ENCODE measurements at places on chromosomes 1 and 21. TPM values are rescaled to one million over a fixed set of nuclear protein-coding genes. Genes with fewer than 3 reads are reported as not detected.

Gene PLEKHN1
- not detected for total RNA-seq

- H3K27me3 ChIP-seq, result peaks cover 50% of the 10 kb centered on the region
- peak; percentile 80 for DNase-seq
- H3K27ac ChIP-seq, result no peak overlapping the region
- no peaks in the 10 kb centered on the region for H3K36me3 ChIP-seq
- H3K4me3 ChIP-seq, result no peak overlapping the region
- H3K4me1 ChIP-seq, result peaks cover 28% of the 10 kb centered on the region
These were observed 31.1 kb upstream of the ZBTB40 start for GRCh38 chr1:22420455-22421053.

Gene HSD3B1
- not detected for total RNA-seq

- H3K4me1 ChIP-seq, result peaks cover 5% of the 10 kb centered on the region
- no peak overlapping the region for H3K4me3 ChIP-seq
- H3K27ac ChIP-seq, result peak overlapping the region; percentile 68
These were observed 112.3 kb upstream of the NFIA start for GRCh38 chr1:60969971-60970509.

- no peak overlapping the region for H3K27ac ChIP-seq
- no peaks in the 10 kb centered on the region for H3K4me1 ChIP-seq
- no peak overlapping the region for H3K4me3 ChIP-seq
These were observed 561.4 kb downstream of the MATN1 start for GRCh38 chr1:30161953-30162352.

DNA sequence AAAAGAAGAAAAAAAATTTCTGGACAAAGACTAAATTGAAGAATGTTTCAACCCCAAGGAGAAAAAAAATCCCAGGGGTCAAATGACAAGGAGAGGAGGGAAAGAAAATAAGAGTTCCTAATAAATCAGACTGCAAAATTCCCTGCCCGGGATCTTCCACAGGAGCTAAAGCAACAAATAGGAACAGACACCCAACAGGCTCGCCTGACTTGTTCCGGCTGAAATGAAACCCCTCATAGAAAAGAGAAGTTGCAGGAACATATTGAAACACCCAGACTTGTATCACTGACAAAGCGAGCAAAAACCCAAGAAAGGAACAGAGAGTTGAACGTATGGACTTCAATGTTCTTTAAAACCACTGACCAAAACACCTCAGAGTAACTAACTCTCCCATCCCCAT, 123.0 kb downstream of the TIAM1 start:
- no peak overlapping the region for H3K4me3 ChIP-seq
- H3K4me1 ChIP-seq, result peaks cover 9% of the 10 kb centered on the region
- peak overlapping the region; percentile 54 for H3K27ac ChIP-seq
- no peaks in the 10 kb centered on the region for H3K36me3 ChIP-seq
- DNase-seq, result no peak

- peaks cover 26% of the 10 kb centered on the region for H3K36me3 ChIP-seq
- peaks cover 34% of the 10 kb centered on the region for H3K4me1 ChIP-seq
- peak overlapping the region; percentile 94 for H3K4me3 ChIP-seq
- no peaks in the 10 kb centered on the region for H3K27me3 ChIP-seq
- no peak for DNase-seq
- peak overlapping the region; percentile 99 for H3K27ac ChIP-seq
These were observed 2.1 kb downstream of the LEPR start for GRCh38 chr1:65422241-65423203.

Gene POMGNT1
- 142 TPM for total RNA-seq

Gene CFHR3
- total RNA-seq, result not detected

Gene KDM5B
- 11.9 TPM for total RNA-seq

Gene CNIH3
- 1.1 TPM for total RNA-seq

Gene PPFIA4
- total RNA-seq, result 24.8 TPM

DNA sequence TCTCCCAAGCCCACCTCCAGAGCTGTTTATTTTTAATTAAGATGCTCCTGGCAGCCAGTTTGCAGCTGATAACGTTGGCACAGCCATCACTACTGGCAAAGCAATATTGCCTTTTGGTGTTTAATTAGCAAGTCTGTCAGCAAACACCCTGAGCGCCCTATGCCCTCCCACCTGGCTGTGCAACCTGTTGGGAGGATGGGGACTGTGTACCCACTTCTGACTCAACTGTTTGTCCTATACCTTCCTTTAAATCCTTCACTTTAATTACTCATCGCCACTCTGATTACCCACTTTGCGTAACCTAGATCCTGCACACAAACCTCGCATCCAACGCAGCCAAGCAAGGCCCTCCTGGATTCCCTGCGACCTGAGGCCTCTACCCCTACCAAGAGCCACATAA, 67.1 kb downstream of the BCAR3 start:
- H3K4me1 ChIP-seq, result peaks cover 91% of the 10 kb centered on the region

DNA sequence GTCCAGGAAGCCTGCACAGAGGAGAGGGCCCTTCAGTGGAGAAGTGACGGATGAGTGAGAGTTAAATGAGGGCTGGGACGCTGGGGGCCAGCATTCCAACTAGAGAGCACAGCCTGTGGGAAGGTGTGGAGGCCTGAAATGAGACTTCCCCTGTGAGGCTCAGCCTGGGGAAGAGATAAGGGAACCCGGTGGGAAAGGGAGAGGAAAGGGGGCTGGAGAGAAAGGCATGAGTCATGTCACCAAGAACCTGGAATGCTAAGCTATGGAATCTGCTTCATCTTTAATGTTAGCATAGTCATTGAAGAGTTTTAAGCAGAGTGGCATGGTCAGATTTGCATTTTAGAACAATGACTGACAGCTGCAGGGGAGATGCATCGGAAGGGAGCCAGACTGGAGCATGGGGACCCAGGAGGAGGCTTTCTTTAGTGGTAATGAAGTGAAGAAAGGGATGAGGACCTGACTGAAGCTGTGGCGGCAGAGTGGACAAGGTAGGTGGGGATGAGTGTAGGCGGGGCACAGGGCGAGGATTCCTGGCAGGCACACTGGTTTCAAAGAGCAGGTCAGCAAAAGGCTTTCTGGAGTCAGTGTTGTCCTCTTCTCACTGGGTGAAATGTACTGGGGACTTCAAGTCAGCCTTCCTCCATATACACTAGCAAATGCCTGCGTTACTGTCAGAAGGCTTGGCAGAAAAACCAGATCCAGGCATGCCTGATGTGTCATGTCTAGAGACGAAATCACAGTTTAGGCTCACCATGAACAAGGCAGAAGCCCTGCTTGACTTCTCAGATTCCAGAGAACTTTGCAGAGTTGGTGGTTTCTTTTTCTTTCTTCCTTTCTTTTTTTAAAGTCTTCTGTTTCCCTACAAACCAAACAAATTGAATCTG, 8.0 kb downstream of the RGL1 start:
- H3K4me1 ChIP-seq, result peaks cover 93% of the 10 kb centered on the region
- no peaks in the 10 kb centered on the region for H3K36me3 ChIP-seq
- DNase-seq, result no peak
- peak overlapping the region; percentile 44 for H3K27ac ChIP-seq
- no peaks in the 10 kb centered on the region for H3K27me3 ChIP-seq
- H3K4me3 ChIP-seq, result peak overlapping the region; percentile 3

DNA sequence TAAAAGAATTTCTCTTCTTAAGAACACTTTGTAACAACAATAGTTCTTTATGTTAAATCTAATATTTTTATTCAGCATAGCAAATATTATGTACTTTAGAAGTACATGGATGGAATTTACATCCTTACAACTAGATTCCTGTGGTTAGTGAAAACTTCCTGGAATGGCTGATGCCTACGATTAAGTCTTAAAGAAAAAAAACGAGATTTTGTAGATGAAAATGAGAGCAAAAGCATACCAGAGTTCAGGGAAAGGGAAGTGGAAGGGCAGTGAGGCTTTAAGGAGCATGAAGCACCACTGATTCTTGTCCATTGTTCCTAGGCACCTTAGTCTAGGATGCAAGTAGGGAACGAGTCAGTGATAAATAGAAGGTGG, 26.7 kb downstream of the CFH start:
- H3K4me3 ChIP-seq, result no peak overlapping the region
- no peaks in the 10 kb centered on the region for H3K27me3 ChIP-seq
- no peak for DNase-seq

DNA sequence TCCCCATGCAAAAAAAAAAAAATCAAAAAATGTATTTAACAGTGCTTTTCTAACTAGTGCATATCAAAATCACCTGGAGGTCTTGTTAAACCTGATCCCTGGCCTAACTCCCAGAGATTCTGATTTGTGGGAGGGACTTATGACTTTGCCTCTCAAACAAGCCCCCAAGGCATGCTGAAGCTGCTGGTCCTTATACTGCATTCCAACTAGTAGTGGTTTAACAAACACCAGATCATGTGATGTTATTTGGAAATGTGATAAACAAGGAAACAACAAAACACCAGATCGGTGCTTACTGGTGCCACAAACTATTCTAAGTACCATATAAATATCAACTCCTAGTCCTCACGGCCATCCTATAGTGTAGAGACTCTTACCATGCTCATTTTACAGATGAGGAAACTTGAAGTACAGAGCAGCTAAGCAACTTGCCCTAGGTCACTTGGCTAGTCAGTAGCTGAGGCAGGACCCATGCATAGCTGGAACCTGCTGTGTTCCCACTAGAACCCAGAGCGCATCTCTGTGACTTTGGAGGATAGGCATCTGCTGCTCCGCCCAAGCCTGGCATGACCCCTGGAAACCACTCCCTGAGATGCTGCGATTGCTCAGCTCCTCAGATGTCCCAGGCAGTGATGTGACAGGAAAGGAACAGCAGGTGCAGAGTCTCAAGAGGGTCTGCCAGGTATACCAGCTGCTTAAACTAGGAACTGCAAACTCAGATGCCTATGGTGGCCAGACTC, 38.1 kb downstream of the SOX13 start:
- no peak overlapping the region for H3K4me3 ChIP-seq
- no peak for DNase-seq
- H3K27me3 ChIP-seq, result no peaks in the 10 kb centered on the region
- no peak overlapping the region for H3K27ac ChIP-seq

Gene C1orf216
- 9.8 TPM for total RNA-seq

DNA sequence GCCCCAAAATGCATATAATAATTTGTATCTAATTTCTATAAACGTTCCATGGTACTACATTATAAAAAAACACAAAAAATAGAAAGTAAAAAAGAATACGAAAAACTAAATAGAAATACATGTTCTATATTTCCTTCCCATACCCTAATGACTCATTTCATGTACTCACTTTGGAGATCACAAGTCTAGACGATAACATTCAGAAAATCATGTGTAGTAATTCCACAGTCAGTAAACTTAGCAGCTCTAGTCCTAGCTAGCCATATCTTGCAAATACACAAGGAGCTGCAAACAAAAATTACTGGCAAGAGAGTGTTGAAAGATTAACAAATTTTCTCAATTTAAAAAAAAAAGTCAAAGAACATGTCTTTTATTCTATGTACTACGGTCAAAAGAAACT, 1.4 kb downstream of the GOLPH3L start:
- no peak for DNase-seq
- H3K36me3 ChIP-seq, result peaks cover 42% of the 10 kb centered on the region
- no peak overlapping the region for H3K4me3 ChIP-seq
- no peaks in the 10 kb centered on the region for H3K27me3 ChIP-seq
- peaks cover 33% of the 10 kb centered on the region for H3K4me1 ChIP-seq
- no peak overlapping the region for H3K27ac ChIP-seq

- no peaks in the 10 kb centered on the region for H3K27me3 ChIP-seq
- no peaks in the 10 kb centered on the region for H3K36me3 ChIP-seq
- H3K4me1 ChIP-seq, result peaks cover 5% of the 10 kb centered on the region
- no peak overlapping the region for H3K4me3 ChIP-seq
- peak overlapping the region; percentile 53 for H3K27ac ChIP-seq
- no peak for DNase-seq
These were observed 785.2 kb upstream of the B3GALT2 start for GRCh38 chr1:193971595-193971994.

Gene CNR2
- not detected for total RNA-seq

DNA sequence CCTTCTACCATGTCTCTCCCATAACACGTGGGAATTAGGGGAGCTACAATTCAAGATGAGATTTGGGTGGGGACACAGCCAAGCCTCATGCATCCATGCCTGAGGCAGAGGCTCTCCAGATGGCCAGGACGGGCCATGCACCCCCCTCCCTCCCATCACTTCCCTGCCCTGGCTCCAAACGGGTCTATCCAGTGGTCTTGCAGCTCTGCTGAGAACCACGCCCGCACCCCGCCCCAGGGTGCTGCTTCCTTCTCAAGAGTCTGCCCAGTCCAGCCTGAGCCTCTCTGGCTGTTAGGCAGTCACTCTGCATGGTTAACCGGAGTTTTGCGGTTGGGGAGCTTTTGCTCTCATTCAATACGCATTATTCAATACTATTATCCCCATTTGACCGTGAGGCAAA, 131.5 kb upstream of the TMEM51 start:
- no peaks in the 10 kb centered on the region for H3K36me3 ChIP-seq
- no peak for DNase-seq
- H3K27me3 ChIP-seq, result no peaks in the 10 kb centered on the region
- peak overlapping the region; percentile 74 for H3K27ac ChIP-seq
- no peak overlapping the region for H3K4me3 ChIP-seq

Gene LRRC3
- 1.8 TPM for total RNA-seq

DNA sequence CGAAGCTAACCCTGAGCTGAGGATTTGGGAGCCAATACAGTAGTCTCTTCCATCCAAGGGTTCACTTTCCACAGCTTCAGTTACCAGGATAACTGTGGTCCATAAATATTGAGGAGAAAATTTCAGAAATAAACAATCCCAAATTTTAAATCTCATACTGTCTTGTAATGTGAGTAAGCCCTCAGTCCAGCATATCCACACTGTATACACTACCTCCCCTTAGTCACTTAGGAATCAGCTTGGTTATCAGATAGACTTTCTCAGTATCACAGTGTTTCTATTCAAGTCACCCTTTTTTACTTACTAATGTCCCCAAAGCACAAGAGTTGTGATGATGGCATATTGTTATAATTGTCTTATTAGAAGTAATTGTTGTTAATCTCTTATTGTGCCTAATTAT, 102.3 kb upstream of the GNG12 start:
- no peak for DNase-seq
- H3K27ac ChIP-seq, result no peak overlapping the region
- no peaks in the 10 kb centered on the region for H3K36me3 ChIP-seq
- H3K27me3 ChIP-seq, result no peaks in the 10 kb centered on the region
- H3K4me3 ChIP-seq, result no peak overlapping the region
- peaks cover 22% of the 10 kb centered on the region for H3K4me1 ChIP-seq

GRCh38 chr1:119341372-119341947, 27.1 kb upstream of the HAO2 start:
- no peak overlapping the region for H3K27ac ChIP-seq
- no peaks in the 10 kb centered on the region for H3K4me1 ChIP-seq
- no peaks in the 10 kb centered on the region for H3K36me3 ChIP-seq
- no peak overlapping the region for H3K4me3 ChIP-seq
- DNase-seq, result no peak

GRCh38 chr1:15176898-15177665, 23.5 kb downstream of the TMEM51 start:
- no peak overlapping the region for H3K4me3 ChIP-seq
- no peak for DNase-seq
- H3K27ac ChIP-seq, result no peak overlapping the region
- H3K4me1 ChIP-seq, result peaks cover 30% of the 10 kb centered on the region
- H3K27me3 ChIP-seq, result no peaks in the 10 kb centered on the region

DNA sequence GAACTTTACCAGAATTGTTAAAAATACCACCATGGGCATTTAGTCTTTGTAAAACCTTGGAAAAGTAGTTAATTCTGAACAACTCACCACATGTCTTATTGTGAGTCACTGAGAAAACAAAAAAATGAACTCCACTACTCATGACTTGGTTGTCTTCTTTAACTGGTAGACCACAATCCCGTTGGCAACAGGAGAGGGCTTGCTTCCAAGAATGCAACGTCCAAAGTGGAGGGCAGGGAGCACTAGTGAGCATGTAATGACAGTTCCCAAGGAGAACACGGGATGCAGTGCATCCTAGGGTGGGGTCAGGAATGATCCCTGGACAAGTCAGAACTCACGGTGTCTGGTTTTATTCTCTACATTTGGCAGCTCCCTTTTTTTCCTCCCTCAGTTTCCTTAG, 15.2 kb upstream of the HMCN1 start:
- no peak for DNase-seq
- H3K27me3 ChIP-seq, result no peaks in the 10 kb centered on the region
- H3K27ac ChIP-seq, result no peak overlapping the region

All from left ventricle myocardium inferior (tissue), 1 donor.